ENCODE measurements at places on chromosomes 5 and 9.

GRCh38 chr9:22129133-22129532 lies 120.0 kb upstream of the CDKN2B start:
- DNase-seq, result no peak

DNA sequence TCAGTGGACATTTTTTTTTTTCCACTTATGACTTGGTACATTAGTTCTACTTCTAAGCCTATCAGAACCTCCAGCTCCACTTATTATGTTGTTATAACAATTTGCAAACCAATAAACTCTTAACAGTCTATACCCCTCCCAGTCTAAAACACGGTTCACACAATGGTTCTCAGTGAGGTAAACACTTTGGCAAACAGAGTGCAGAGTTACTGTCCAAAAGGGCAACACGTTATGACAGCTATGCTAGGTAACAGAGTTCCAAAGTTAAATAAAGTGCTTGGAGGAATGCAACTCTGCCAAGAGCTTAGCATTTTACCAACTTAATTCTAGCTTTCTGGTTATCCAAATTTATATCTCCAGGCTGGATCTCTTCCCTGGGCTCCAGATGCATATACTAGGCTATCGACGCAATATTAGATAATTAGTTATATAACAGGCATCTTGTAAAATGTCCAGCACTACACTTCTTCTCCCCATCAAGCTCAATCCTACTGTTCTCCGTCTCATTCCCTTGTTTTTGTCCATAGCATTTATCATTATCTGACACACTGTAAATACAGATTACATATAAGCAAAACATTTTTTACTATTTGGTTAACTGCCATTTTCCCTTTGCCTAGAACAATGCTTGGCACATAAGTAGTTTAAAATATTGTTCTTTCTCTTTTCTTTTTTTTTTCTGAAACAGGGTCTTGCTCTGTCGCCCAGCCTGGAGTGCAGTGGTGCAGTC lies 14.3 kb downstream of the FNBP1 start:
- no peak for DNase-seq

- DNase-seq, result peak; percentile 58
Measured at GRCh38 chr5:55534436-55535198, at the start of gene PLPP1. Gene PLPP1, minus strand, starts transcription at chr5:55534964. Its CDS starts 335 bp downstream, at chr5:55534629.

DNA sequence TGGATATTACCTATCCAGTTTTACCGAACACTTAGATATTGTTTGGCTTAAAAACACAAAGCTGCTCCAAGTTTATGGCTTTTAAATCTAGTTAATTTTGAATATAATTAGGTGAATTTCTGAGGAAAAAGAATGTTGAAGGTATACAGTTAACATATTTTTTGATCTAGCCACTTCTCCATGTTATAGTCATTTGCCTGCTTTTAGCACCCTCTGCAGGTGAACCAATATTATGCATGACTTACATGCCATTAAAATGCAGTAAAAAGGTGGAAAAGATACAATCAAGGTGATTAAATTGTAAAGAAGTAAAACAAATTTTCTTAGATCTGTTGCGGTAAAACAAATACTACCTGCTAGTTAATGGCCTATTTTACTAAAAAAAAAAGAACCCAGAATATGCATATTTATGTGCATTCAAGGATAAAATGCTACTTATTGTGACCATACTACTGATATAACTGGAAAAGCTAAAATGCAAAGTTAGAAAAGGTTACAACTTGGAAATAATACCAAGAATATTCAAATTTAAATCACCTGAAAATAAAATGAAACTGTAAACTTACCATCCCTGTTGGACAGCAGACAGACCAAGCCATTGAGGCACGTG lies 132.1 kb downstream of the AP3B1 start:
- DNase-seq, result peak; percentile 2

- DNase-seq, result no peak
Measured at GRCh38 chr9:88991066-88992034, at the start of gene S1PR3. Gene S1PR3, plus strand, starts transcription at chr9:88991468. Its CDS starts 9,733 bp downstream, at chr9:89001201.

DNA sequence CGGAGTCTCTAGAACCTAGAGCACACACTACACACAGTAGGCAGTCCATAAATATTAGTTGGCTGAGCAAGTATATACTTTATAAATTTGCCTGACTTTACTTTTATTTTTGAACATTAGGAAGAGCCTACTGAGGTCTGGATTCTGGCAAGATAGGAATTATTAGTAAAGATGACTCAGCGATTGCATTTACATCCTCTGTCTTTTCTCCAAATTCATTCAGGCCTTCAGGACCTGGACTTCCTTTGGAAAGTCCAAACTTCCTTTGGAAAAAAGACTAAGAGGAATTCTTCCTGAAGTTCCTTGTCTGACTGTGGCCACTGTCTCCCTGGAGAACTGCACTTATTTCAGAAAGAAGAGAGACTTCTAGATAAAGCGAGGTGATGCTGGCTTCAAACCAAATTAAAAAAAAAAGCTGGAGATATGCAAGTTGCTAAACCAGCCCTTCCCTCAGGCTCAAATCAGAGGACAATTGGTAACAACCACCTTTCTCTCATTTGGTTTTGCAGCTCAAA lies 251.3 kb downstream of the GAS1 start:
- DNase-seq, result no peak

- DNase-seq, result no peak
Measured at GRCh38 chr5:174777583-174777982, 53.2 kb downstream of the MSX2 start.

- DNase-seq, result no peak
Measured at GRCh38 chr5:178241231-178241663, 8.6 kb upstream of the PHYKPL start.

DNA sequence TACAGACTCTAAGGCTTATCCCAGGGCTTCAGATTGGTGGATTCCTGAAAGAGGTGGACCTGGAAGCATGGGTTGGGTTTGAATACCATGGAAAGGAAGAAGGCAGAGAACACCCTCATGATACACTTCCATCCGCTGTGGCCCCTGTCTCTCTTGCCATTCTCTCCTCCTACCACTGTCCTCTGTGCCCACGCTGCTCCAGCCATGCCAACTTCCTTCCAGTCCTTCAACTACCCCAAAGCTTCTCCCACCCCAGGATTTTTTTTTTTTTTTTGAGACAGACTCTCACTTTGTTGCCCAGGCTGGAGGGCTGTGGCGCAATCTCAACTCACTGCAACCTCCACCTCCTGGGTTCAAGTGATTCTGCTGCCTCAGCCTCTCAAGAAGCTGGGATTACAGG lies 1.7 kb upstream of the SPARC start:
- no peak for DNase-seq

DNA sequence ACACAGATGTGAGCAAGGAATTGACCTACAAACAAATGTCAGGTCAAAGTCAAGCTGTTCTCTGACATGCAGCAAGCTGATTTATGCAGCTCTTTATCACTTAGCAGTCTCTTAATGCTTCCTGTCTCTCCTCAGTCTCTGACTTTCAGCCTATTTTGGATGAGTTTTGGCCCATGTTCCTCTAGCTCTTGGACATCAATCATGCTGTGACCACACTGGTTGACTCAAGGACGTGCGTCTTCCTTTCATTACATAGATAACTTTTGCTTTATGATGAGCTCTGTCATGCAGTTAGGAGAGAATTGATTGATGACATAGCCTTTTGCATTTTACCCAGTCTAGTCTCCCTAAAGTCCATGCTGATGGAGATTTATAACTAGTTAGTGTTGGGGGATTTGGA lies 9.4 kb upstream of the REEP5 start:
- no peak for DNase-seq

- DNase-seq, result no peak
Measured at GRCh38 chr9:89360465-89360864, 42.2 kb downstream of the SECISBP2 start.

DNA sequence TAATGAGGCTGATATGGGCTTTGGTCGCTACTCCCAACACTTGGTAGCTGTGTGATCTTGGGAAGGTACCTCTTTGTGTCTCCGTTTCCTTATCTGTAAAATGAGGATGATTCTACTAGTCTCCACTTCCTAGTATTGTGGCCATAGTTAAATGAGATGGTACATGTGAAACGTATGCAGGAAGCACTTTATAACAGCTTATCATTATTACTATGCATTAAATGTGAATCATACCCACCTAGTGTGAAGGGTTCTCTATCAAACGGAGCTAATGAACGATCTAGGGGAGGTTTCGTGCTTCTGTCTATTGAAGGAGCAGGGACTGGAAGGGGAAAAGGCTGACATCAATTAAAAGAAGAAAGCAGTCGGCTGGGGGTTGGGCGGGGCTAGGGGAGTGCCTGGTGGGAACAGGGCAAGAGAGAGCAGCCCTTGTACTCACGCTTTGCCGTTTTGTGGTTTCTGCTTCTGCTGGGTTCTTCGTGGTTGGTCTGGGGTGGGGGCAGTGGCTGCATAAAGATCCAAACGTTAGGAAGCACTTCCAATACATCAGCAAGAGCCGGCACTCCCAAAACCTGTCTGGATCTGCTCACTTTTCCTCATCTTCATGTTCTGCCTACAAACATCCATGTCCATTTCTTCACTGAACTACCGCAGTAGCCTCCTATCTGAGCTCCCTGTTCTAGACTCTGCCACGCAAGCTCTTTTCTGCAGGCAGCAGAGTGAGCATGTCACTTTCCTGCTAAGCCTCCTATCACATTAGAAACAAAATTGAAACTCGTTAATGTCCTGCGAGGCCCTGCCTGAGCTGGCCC lies 30.8 kb downstream of the LCP2 start:
- DNase-seq, result no peak

- no peak for DNase-seq
Measured at GRCh38 chr5:62208218-62208852, 97.7 kb upstream of the KIF2A start.

GRCh38 chr9:92962846-92963245 lies 15.5 kb downstream of the FGD3 start:
- no peak for DNase-seq

GRCh38 chr9:95715868-95716435 lies 159.5 kb upstream of the ERCC6L2 start:
- DNase-seq, result no peak

DNA sequence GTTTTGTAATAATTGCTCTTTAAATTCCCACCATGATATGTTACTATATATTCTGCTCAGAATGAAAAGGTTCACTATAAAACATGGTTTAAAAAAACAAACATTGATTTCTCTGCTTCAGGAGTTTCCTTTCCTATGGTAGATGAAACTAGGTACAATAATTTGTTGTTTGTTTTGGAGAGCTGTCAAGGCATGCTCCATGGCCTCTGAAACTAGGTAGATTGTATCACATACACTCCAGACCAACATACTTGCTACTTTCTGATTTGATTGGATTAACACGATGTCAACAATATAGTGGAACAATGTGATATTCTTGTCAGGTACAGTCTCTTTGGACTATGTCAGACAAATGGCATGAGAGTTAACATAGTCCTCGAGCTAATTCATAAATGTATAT lies 452.7 kb upstream of the CDH9 start:
- no peak for DNase-seq

DNA sequence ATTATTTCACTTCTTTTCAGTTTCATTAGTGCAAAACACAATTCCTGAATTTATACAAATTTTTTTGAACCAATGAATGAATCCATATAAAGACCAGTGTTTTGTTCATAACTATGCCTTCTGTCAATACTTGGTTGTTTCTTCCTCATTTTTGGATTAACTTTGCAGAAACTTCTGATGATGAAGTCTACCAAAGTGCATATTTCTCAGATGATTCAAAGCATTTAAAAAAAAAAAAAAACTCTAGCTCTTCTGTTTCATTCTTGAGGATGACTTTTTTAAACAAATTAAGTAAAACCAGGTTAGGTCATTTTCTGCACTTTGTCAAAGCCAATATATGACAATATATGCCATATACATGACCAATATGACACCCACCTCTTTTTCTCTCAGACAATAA lies 92.6 kb downstream of the CHSY3 start:
- no peak for DNase-seq

Measured in smooth muscle cell of the brain vasculature (primary cell).